ENCODE measurements at places on chromosomes 5 and 9.
A peak's percentile ranks its signal among the peaks of the same experiment; 100 is the strongest.

DNA sequence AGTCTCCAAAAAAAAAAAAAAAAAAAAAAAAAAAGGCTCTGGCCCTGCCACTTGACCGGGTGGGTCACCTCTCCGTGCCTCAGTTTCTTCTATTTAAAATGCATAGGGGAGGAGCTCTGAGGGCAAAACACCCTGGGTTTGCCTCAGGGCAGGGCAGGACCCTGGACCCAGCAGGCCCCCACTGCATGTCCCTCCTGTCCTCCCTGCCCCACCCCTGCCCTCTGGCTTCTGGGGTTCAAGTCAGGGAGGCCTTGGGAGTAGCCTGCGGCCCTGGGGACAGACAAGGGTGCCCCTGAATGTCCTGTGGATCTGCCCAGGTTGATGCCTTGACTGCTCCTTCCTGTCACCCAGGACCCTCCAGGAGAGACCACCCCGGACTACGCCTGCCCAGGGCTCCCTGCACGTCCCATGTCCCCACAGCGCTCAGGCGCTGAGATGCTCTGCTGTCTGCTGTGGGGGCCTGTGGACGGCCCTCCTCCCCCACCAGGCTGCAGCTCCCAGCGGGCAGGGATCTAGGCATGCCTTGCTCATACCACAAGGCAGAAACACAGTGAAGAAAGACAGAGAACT is 35.4 kb downstream of the ADAMTS2 start:
- no peak for DNase-seq

DNA sequence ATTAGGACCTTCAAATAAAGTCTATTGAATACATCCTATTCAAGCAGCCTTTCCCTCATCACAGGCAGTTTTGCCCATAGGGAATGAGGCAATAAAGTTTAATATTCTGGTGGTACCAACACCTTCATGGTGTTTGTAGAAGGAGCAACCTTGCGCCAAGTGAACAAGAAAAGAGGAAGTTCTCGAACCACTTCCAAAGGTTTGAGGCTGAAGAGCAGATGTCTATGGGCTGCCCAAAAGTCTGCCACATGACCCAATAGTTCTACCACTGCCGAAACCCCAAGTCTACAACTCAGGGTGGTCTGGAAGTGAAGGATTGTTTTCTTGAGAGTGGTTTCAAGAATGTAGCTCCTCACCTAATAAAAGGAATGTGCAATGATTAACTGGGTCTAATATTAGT is 123.1 kb downstream of the NPR3 start:
- no peak for DNase-seq

- DNase-seq, result no peak
Observed at GRCh38 chr5:142507531-142508372, 178.1 kb downstream of the FGF1 start.

DNA sequence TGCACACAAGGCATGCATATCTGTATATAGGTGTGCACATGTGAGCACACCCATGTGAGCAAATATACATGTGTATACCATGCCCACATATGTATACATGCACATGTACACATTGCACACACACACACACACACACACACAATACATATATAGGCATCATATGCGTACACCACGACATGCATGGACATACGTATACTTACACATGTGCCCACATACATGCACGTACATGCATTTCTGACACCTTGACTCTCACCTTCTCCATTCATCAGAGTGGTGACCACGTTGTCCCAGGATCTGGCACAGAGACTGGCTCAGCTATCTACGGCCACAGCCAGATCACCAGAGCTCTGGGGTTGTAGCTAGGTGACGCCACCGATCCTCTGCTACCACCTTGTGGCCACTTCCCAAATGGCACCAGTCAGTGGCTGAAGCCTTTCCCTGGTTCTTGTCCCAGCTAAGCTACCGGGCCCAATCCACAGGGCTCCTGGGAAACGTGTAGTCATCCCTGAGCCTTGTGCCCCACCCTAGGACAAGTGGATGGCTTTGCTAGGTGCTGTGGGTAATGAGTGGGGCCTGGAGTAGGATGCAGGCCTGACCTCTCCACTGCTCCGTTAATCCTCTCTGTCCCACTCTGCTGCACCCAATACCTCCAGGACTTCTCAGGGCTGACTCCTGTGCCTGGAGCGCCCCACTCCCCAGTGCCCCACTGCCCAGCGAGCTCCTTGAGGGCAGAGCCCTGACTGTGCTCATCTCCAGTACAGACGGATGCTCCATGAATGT is 194.4 kb downstream of the RGS3 start:
- peak; percentile 67 for DNase-seq

DNA sequence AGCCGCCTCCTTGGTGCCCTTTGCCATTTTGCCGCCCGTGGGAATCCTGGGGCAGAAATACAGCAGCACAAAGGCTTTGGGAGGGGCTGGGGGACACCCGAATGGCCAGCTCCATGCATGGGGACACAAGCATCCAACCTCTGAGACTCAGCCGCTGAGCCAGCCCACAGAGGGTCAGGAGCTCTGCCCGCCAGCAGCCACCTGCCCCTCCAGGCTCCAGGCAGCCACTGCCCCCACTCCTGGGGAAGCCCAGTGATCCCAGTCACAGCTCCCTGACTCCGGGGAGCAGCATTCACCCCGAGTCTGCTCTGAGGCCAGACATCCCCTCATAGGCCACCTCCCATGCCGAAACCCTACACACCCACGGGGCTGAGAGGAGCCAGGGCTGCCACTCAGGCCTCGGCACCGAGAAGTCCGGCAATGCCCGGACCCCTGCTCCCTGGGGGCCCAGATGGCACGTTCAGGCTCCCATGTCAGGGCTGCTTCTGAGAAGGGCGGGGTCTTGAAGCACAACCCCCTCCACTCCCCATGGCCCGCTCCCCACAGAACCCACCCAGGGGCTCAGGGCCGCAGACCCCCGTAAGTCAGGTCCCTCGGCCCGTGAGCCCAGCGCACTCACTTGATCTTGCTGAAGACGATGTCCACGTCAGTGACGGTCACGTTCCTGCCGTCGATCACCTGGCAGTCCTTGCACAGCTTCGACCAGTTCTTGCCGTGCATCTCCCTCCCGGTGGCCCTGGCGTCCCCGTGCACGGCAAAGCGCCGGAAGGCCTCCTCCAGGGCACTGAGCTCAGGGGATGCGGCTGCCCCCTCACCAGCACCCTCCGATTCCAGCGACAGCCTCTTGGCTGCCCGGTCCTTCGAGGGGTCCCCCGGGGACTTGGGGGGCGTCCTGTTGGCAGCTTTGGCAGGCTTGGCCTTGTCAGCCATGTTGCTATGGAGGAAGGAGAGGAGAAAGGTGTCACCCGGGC is 15.7 kb downstream of the TPPP start:
- peak; percentile 6 for DNase-seq

DNA sequence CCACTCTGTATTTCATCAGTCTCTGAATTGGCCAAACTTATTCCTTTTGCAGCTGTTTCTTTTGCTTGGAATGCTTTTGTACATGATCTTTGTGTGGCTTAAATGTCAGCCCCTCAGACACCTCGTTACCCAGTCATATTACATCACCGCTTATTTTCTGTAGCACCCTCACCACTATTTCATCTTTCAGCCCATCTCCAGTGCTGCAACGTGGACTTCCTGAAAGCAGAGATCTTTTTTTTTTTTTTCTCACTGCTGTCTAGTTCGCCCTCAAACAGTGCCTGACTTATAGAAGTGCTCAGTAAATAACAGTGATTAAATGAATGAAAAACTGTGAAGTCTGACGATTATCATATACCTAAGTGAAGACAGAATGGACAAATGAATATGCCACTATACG is 835 bp downstream of the SRA1 start:
- no peak for DNase-seq

GRCh38 chr5:26482810-26483375 is 555.5 kb downstream of the CDH9 start:
- no peak for DNase-seq

GRCh38 chr9:91900055-91900796 is 49.8 kb downstream of the ROR2 start:
- no peak for DNase-seq

DNA sequence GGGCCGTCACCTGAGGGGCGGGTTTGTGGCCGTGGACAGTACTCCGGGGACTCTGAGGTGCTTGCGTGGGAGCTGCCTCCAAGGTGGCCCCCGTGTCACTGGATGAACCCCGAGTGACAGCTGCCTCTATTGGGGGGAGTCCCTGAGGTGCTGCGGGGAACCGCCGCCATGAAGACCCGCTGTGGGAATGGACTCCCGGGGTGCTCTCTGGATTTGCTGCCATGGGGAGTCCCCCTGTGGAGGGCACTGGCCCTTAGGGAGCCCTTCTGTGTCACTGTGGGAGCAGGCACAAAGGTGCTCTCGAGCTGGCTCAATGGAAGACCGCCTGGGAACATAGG is 100.2 kb upstream of the CCL21 start:
- DNase-seq, result no peak

DNA sequence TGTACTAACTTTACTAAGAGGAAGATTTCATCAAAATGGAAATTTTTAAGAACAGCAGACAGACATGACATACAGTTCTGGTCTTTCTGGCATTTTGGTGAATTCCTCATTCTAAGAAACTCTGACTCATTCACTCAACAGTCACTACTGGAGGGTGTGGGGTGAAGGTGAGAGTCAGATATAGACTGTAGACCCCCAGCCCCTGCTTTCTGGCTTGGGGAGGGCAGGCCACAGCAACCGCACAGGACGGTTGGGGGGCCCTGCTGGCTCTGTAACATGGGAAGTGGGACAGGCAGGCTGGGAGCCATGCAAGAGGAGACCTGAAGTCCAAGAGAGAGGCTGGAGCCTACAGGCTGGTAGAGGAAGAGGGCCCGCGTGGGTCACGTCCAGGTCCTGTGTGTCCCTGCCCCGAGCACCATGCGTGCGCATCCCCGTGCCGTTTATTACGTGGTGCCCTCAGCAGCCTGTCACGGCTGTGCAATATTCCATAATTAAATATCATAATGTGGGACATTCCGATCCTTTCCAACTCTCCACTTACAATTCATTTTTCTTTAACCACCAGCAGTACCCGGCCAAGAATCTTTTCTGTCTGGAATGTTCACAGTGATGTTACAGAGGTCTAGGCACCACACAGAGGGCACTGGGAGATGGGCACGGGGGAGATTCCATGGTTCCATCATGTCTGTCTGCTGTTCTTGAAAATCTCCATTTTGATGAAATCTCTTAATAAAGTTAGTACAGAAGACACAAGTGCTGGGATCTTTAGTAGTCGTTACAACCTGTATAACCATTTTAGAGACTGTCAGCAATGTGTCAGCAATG is 75.5 kb downstream of the SEMA4D start:
- peak; percentile 45 for DNase-seq

DNA sequence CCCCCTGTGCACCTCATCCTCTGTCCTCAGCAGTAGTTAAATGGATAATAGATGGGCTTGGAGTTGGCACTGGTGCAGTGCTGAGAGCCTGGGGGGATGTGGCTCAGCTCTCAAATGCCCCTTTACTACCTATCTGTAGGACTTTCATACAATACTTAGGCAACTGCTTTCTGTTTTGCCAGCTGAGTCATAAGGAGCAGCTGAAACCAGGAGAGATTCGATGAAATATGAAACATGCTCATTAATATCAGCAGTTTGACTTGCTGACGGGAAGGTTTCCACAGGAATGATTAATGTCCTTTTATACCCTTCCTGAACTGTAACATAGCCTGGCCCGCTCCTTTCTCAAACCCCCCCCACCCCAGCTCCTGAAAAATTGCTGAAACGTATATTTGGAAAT is 142.6 kb downstream of the SAXO1 start:
- no peak for DNase-seq

- DNase-seq, result no peak
Observed at GRCh38 chr5:87150630-87151029, 117.1 kb upstream of the RASA1 start.

GRCh38 chr5:57887851-57888621 is 405.4 kb upstream of the ACTBL2 start:
- DNase-seq, result no peak

- no peak for DNase-seq
Observed at GRCh38 chr9:3238236-3238635, 287.6 kb downstream of the RFX3 start.

GRCh38 chr5:168706655-168707069 is 127.5 kb upstream of the PANK3 start:
- DNase-seq, result no peak

- no peak for DNase-seq
Observed at GRCh38 chr9:116190637-116191396, 37.2 kb downstream of the PAPPA start.

DNA sequence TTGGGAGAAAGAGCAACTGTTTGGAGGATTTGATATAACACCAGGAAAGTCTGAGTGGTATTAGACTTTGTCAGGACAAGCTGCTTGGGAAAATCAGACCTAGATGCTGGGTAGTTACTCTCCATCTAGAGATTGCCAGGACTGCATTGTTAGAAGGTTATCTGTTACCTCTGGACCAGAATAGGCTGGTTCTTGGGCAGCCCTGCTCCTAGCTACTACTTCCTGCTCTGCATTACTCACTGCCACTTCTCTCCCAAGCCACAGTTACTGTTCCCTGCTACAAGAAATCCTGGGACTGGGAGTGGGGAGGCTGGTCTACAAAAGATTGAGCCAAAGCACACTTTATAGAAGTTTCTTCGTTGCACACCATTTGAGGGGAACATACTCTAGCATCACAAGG is 95.5 kb upstream of the KCNN2 start:
- DNase-seq, result no peak

- no peak for DNase-seq
Observed at GRCh38 chr5:173291722-173292658, 36.2 kb downstream of the STC2 start.

DNA sequence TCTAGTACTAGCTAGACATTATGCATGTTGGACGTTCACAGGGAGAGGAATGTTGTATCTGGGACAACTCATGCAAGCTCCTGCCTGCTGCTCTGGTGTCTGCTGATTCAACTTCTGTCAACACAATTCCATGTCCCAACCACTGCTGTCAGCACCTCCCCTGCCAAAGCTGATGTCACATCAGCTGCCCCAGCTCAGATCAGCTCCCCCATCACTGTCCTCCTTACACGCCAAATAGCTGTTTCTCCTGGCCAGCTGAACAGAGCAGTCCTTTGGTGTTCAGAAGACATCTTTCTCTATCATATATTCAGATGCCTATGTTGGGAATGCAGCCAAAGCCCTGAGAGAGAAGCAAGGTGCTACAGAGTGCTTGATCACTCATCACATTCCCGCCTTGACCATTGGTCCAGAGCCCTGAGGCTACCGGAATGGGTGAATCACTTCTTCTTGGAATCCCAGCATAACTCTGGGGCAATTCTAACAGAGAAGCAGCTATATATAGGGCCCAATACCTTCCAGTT is 223.3 kb downstream of the SEC61B start:
- no peak for DNase-seq

- DNase-seq, result peak; percentile 56
Observed at GRCh38 chr9:129962889-129963703, 79.9 kb downstream of the FNBP1 start.

DNA sequence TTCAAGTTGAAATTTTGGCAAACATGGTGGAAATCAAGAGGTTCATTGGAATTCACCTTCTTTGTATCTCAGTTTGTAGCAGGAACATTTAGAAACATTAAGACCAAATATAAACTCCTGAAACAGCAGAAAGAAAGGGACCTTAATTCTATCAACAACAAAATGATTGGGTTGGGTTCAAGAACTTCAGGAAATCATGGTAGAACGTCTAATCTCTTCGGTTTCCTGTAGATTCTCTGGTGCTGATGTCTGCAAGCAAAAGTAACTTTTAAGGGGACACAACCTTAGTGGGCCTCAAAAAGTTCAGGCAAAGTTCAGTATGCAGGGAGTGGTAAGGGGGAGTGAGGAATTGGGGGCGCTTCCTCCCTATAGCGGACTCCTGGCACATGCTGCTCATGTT is 3.4 kb downstream of the IL33 start:
- no peak for DNase-seq

- no peak for DNase-seq
Observed at GRCh38 chr5:152462021-152462721, 57.1 kb upstream of the NMUR2 start.

GRCh38 chr5:44046619-44047364 is 342.4 kb downstream of the FGF10 start:
- no peak for DNase-seq

All from activated CD4-positive, alpha-beta T cell treated with anti-CD3 and anti-CD28 coated beads for 1 hour (primary cell).